ENCODE measurements at places on chromosomes 6 and 20.

DNA sequence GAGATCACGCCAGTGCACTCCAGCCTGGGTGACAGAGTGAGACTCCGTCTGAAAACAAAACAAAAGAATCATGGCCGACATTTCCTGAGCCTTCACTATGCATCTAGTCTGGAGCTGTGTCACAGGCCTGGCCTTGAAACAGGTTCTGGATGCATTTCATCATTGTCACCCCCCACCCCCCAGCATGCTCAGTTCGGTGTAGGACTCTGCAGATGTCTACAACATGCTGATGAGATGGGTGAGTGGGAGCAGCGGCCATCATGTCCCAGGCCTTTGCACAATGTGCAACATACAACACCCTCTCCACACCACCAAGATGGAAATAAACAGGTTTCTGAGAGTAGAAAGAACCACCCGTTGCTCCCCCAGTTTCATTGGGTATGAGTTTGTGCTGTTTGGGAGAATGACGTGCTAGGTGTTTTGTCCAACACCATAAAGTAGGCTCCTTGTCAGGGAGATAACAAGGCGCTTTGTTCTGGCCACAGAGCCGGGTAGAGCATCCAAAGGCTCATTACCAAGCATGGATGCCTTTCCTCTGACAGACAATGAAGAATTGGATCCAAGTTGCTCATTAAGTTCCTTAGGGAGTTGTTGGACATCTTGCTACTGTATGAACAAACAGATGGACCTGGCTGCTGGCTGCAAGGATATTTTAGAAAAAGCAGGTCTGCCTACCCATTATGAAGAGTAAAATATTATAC, 22.1 kb downstream of the SNHG17 start:
- no peak for DNase-seq

GRCh38 chr6:123211777-123212545, 215.9 kb downstream of the CLVS2 start:
- DNase-seq, result no peak

DNA sequence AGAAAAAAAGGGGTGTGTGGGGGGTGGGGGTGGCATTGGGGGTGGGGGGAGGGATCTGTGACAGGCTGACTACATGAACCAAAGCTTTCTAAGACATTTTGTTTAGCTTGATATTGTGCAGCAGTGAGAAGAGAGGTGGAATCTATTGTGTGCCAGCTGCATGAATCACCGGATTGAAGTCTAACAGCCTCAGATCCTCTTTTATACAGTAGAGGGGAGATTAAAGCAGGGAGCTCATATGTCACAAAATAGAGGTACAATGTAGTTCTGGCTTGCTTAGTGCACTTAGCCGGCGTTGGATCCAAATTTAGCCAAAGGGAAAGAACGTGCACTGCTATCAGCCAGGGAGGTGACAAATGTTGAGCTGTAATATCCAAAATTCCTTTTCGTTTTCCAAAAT, 404.2 kb upstream of the CITED2 start:
- DNase-seq, result peak; percentile 58

- DNase-seq, result no peak
Observed at GRCh38 chr6:29561091-29561490, 1.6 kb upstream of the UBD start.

- peak; percentile 52 for DNase-seq
Observed at GRCh38 chr6:37024656-37025337, 19.3 kb downstream of the FGD2 start.

DNA sequence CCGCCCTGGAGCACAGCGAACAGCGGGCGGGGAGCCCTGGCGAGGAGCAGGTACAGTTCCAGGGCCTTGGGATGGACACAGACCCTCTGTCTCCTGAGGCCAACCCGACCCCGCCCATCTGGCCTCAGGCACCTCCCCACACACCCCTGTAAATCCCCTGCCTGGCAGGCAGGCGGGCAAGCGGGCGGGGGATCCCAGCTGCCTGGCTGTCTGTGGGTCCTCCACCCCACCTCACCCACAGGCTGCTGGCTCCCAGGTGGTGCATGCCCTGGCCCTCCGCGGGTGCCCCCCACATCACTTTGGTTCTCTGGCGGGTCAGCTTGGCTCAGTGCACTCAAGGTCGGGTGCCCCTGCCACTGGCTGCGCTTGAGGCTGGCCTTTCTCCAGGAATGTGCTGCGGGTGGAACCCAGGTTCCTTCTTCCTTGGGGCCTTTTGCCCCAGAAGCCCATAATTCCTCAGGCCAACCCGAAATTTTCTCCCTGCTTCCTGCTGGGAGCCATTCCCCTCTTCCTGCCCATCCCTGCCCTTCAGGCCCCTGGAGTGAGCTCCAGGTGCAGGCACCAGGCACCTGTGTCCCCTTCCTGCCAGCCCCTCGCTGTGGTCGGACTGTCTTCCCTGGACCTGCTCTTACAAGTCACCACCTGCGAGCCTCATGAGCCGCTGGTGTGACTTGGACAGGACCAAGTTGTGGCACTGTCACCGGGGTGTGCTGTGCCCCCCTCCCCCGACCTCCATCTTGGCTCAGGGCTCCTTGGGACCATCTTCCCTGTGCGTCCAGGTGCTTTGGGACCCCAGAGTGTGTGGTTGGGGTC, 5.3 kb upstream of the TNFRSF6B start:
- no peak for DNase-seq

GRCh38 chr6:26543953-26544352, 5.8 kb downstream of the HMGN4 start:
- peak; percentile 58 for DNase-seq
